ENCODE measurements at places on chromosomes 11 and 22. TPM values are rescaled to one million over a fixed set of nuclear protein-coding genes. Genes with fewer than 3 reads are reported as not detected.

NAALADL1 gene
- 10.8 TPM for total RNA-seq

DNA sequence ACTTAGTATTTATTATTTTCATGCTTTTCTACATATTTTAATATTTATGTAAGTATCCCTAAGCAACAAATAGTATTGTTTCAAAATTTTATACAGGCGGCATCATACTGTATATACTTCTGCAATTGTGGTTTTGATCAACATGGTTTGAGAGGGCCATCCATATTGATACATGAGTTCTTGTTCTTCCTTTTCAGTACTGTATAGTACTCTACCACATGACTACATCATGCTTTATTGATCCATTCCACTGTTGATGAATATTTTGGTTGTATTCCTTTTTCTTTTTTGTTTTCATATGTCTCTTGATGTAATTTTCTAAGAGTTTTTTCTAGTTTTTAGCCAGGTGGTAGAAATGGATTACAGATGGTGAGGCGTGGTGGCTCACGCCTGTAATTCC is 40.1 kb downstream of the SLC35F2 start:
- DNase-seq = no peak

DNA sequence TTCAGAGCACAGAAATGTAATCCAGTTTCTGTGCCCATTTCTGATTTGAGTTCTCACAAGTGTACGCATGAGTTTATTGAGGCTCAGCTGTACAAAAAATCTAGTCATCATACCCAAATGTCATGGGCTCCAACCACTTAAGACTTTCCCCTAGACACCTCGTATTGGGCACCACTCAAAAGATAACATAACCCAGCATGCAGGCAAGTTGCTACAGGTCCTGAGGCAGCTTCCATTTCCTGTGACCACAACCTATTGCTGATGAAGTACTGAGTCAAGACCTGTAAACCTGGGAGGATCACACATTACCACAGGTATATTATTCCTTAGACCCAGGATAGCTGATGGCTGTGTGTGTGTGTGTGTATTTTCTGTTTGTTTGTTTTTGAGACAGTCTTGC is 95.2 kb downstream of the MRTFA start:
- no peak for DNase-seq

DNA sequence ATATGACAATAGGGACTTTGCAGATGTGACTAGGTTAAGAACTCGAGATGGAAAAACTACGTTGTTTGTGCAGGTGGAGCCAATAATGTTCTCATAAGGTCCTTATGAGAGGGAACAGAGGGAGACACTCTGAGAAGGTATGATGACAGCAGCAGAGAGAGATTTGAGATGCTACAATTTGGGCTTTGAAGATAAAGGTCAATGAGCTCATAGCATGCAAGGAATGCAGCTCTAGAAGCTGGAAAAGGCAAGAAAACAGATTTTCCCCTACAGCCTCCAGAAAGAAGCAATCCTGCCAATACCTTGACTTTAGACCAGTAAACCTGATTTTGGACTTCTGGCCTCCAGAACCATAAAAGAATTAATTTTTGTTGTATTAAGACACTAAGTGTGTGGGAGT is 21.1 kb downstream of the FAM76B start:
- DNase-seq = no peak

GRCh38 chr11:13126430-13126829 is 117.3 kb downstream of the RASSF10 start:
- no peak for DNase-seq

All from CD8-positive, alpha-beta memory T cell (primary cell).